ENCODE measurements at places on chromosomes 7 and 10.

GRCh38 chr7:37741776-37742175 is 58.2 kb downstream of the GPR141 start:
- DNase-seq, result no peak

GRCh38 chr10:102241032-102241443 is 274 bp downstream of the PITX3 start:
- DNase-seq, result no peak

DNA sequence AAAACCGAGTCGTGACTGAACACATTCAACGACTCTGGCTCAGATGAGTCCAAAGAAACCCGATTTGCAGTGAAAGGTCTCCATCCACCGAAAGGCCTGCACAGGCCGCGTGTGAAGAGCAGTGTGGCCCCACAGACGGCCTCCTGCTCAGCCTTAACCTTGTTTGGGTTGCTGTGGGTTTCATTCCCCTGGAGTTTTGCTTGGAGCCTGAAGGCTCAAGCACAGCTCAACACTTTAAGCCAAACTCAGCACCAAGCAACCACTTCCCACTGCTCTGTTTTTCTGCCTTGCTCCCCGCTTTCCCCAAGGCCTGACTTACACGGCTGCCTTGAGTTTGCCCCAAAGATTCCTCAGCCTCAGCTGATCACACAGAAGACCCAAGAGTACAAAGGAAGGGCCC is 398.2 kb upstream of the NFE2L3 start:
- DNase-seq, result no peak

DNA sequence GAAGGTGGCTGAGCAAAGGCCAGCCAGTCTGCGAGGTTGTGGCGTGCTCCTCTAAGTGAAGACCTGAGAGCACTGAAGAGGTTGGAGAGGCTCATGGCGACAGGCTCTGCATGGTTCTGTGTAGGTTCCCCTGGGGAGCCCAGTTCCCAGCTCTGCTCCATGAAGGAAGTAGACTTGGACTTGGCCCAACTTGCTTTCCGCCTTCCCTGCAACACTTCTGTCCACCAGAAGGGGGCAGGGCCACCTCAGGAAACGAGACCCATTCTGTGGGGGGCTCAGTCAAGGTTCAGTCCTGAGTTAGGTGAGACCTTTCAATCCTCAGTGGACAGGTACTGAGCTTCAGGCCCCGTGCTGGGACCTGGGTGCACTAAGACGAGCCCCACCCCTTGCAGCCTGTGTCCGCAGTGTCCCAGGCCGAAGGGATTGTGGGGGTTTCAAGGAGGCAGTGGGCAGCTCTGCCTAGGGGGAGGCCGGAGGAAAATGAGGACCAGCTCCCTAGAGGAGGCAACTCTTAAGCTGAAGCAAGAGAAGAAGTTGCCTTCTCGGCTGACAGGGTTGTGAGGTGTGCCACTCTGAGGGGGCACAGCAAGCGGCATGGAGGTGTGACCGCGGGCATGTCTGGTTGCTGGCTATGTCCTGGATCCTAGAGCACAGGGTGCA is 15.0 kb upstream of the PCBD1 start:
- peak; percentile 78 for DNase-seq

DNA sequence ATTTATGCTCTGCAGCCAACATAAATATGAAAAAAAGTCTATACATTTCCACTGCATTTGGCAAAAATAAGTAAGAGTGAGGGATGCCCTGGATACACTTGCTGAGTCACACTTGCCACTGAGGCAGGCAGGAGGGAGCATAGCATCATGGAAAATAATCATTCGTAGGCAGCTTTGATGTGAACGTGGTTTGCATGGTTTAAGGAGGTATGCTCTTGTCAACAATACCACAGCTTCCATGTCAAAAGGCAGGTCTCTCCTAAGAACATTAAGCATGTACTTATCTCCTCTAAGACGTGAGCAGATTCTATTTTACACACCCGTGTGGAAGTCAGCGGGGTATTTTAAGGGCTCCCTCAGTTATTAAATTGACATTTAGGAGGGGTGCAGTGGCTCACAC is 89.2 kb upstream of the WDR11 start:
- DNase-seq, result no peak

DNA sequence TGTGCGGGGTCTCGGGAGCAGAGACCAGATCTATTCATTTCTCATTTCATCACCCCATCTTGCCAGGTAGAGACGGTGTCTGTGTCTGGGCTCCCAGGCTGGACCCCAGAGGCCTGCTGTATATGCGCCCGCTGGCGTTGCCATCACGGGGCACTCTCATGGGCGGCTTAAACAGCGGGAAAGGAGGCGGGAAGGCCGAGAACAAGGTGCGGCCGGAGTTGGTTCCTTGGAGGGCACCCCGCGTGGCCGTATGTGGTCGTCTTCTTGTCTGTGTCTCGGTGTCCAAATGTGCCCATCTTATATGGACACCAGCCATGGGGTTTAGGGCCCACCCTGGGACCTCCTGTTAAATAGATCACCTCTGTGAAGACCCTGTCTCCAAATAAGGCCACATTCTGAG is 2.1 kb upstream of the CFAP46 start:
- no peak for DNase-seq

DNA sequence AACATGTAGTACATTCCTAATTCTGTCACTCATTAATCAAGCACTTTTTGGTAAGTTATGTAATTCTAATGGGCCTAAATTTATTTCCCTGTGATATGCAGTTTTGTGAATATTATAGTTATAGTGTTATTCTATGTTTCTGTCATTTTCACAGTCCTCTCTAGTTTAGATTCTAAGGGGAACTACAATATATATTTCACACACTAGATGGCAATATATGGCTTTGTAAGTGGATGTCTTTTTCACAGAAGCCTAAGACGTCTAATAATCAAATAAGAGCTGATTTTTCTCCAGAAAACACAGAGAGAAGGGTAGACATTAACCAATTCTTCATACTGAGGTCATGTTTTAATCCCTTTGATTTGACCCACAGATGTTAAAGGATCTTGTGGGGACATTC is 18.0 kb downstream of the RNLS start:
- DNase-seq, result no peak

DNA sequence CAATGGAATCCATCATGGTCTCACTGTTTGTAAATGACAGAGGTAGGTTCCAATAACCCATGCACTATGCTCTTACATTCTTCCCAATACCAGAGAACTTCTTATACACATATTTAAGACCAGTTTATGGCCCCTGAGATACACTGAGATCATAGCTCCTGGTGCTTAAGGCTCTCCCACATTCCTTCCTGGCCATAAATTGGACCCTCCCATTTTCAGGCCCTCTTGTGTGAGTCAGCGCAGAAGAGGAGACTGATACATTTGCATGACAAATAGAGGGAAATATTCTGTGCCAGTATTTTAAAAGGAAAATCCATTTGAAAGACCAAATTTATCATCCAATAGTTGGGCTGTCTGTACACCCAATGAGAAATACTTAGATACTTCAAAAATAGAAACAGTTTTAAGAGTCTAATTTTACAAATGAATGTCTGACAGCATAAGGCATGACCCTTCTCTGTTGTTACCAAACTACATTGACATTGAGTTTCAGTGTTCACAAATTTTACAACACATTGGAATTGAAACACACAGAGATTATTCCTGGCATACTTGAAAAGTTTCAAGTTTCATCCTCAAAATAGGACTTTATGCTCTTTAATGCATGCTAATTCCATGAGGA is 35.3 kb downstream of the SLC16A9 start:
- DNase-seq, result no peak

GRCh38 chr7:27942711-27943110 is 202.7 kb downstream of the TAX1BP1 start:
- no peak for DNase-seq

DNA sequence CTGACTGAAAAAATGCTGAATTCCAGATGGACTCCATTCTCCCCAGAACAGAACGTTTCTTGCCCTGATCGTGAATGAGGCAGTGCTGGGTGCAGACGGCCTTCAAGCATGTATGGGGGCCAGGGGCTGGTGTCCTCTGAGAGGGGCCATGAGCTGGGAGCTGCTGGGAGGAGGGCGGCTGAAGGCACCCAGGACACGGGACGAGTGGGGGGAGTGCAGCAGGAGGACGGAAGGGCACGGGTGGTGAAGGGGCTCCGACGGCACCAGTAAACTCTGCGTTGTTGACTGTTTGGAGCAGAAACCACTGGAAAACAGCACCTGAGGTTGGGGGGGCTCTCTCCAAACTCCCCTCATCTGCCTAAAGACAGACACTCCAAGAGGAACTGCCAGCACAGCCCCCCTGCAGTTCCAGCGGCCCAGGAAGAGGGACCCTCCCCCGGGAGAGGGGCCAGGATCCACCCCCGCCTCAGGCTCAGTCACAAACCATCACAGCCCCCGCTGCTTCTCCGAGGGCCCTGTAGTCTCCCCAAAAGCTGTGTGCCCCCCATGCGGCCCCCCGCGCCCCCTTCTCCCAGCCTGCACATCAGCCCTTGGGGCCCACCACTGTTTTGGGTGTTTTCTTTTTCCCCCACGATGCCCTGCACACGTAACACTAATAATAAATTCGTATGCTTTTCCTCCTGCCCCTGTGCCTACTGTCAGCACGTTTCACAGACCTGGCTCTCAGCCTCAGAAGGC is 55.5 kb downstream of the DPYSL4 start:
- DNase-seq, result no peak

DNA sequence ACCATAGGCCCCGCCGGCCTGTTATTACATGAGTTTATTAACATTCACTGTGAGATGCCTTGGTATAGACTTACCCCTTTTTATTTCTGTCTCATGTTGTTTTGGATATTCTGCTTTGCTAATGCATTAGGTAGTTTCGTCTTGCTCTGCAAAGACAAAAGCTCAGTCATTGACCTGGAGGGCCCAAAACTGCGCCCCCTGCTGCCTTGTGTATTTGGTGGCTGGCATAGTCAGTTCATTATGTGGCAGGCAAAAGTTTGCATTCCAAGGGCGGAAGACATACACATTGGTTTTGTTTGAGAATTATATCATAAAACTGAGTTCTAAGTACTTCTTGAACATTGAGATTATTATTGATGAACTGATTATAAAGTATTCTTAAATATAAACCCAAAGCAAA is 372.5 kb downstream of the SDK1 start:
- peak; percentile 66 for DNase-seq

DNA sequence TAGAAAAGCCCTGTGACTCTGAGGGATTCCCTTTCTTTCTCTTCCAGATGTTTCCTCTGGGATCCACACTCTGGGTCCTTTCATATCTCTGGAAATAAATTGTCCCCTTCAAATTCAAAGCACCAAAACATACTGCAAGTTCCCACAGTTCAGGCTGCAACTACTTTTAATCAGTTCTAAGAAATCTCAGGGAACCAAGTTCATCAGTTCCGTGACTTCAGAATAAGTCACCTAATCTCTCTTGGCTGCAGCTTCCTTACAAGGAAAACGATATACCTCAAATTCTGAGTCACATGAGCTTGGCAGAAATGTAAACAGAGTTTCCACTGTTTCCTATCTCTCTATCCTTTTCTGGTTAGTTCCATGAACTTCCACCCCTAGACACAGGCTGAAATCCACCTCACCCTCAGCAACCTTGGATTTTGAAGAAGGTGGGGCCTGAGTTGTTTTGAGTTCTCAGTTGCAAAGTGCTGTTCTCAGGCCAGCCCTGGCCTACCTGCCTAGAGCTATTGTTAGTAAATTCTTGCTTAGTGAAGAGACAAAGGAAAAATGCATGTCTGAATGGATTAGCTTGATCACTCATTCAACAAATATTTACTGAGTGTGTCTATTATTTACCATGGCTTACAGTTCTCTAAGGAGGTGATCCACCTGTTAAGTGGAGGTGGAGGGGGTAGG is 59.3 kb upstream of the IL6 start:
- no peak for DNase-seq

GRCh38 chr10:78360284-78360683 is 326.6 kb downstream of the RPS24 start:
- DNase-seq, result no peak

GRCh38 chr7:41517771-41518170 is 185.1 kb downstream of the INHBA start:
- no peak for DNase-seq

GRCh38 chr7:115034515-115034914 is 112.6 kb downstream of the MDFIC start:
- DNase-seq, result no peak

- no peak for DNase-seq
Observed at GRCh38 chr10:131831561-131831960, 69.2 kb upstream of the PPP2R2D start.

DNA sequence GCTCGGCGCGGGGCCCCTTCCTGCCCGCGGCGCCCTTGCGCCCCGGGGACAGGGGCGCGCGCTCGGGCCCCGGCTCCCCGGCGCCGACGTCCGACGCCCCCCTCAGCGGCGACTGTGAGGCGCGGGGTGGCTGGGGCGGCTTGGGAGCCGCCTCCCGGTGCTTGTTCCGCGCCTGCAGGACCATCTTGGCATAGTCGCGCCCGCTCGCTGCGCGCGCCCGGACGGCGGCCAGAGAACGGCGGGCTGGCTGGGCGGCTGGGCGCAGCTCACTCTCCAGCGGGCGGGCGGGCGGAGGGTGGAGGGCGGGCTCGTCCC is at the start of gene DPY19L1:
TSS of gene DPY19L1 (minus strand) at position 275 of the 315 bp plus-strand sequence. CDS start at position 184, 91 bp downstream.
- no peak for DNase-seq

- no peak for DNase-seq
Observed at GRCh38 chr10:119550827-119551226, 8.3 kb upstream of the RGS10 start.

GRCh38 chr7:136897676-136898075 is 29.2 kb downstream of the CHRM2 start:
- DNase-seq, result no peak

GRCh38 chr7:77246026-77246640 is 46.5 kb upstream of the FGL2 start:
- no peak for DNase-seq

DNA sequence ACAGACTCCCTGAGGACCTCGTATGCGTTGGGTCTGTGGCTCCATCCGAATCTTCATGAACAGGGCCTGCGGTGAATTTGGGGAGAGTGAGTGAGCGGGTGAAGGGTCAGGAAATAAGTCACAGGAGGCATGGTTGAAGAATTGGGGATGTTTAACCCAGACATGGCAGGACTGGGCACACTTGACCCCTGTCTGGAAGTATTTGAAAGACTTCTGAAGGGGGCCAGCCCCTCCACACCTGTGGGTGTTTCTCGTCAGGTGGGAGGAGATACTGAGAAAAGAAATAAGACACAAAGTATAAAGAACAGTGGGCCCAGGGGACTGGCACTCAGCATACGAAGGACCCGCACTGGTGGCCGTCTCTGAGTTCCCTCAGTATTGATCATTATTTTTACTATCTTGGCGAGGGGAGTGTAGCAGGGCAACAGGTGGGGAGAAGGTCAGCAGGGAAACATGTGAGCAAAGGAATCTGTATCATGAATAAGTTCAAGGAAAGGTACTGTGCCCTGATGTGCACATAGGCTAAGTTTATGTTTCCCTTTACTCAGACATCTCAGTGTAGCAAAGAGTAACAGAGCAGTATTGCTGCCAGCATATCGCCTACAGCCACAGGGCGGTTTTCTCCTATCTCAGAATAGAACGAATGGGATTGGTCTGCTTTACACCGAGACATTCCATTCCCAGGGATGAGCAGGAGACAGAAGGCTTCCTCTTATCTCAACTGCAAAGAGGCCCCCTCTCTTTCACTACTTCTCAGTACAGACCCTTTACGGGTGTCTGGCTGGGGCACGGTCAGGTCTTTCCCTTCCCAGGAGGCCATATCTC is 38.2 kb upstream of the PFKFB3 start:
- no peak for DNase-seq

- no peak for DNase-seq
Observed at GRCh38 chr7:27102581-27103442, at the start of gene HOXA2. Gene HOXA2 (minus strand): TSS chr7:27102683. CDS start chr7:27102500, 183 bp downstream.

Measured in ecto neural progenitor cell (in vitro differentiated cells).